Renal cortical epithelial cell (primary cell): ENCODE measurements at places on chromosomes 12 and 14.
A peak's percentile ranks its signal among the peaks of the same experiment; 100 is the strongest.

DNA sequence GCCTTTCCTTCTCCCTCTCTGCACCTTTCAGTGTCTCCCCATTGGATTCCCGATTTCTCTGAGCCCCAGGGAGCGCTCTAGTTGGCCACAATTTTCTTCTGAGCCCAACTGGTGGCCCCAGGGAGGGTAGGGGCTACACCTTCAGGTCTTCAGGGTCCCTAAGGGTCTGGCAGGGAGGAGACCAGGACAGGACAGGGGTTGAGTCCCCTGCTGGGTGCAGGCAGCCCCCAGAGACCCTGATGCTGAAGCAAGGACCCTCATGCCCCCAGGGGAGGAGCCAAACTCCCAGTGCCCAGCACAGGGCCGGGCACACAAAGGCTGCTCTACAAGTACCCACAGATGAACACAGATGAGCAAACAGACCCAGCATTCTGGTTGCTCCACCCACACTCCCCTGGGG is 12.7 kb downstream of the FOXN4 start:
- DNase-seq: no peak

DNA sequence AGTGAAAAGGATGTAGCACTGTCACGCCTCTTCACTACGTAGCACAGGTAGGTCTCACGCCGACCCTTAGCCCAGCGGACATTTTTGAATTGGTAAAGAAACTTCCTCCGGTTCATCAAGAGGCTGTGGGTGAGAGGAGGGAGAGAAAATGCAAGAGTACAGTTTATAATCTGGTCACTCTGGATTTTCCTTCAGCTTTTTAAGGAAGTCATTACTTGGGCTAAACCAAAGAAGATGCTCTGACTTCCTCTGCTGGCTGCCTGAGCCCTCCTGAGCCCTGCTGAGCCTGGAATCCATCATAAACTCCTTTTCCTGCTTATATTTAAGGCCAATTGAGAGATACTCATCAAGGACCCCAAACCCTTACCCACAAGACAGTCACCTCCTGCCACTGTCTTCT is 5.8 kb downstream of the AICDA start:
- no peak for DNase-seq

DNA sequence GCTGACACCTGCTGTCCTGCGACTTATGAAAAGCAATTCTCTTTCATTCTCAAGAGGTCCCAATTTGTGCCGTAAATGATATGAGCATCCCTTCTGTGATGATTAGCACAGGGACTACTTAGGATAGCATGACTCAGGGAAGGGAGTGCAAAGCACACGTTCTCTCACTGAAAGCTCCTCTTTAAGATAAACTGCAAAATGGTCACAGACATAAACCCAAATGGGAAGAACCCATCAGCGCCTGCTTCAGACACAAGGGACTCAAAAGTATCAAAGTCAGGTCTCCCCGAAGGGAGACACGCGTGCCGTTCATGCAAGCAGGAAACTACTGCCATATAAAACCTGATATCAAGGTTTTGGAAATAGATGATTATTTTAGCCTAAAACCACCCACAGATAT is 33.9 kb upstream of the PIWIL1 start:
- no peak for DNase-seq

GRCh38 chr14:88248606-88249005 is 74.5 kb downstream of the KCNK10 start:
- peak; percentile 11 for DNase-seq
